ENCODE measurements at places on chromosomes 13 and 19.
A peak's percentile ranks its signal among the peaks of the same experiment; 100 is the strongest.

GRCh38 chr13:105814219-105814901 is 721.1 kb downstream of the EFNB2 start:
- no peak for DNase-seq

DNA sequence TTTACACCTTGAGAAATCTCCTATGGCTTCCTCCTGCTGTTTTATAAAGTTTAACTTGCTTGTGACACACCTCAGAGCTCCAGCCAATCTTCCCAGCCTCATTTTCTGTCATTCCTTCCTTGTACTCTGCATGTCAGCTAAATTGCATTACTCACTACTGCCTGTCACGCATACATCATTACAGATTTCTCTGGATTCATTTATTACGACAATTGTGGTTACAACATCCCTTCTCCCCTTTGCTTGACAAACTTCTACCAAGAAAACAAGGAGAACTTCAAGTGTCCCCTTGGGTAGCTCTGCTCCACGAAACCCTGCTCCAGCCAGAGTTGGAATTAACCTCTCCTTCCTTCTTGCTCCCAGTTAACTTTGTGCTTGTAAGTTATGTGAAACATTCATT is 22.0 kb upstream of the GPR18 start:
- no peak for DNase-seq

- DNase-seq, result no peak
Observed at GRCh38 chr13:27925220-27925991, 5.6 kb downstream of the PDX1 start.

DNA sequence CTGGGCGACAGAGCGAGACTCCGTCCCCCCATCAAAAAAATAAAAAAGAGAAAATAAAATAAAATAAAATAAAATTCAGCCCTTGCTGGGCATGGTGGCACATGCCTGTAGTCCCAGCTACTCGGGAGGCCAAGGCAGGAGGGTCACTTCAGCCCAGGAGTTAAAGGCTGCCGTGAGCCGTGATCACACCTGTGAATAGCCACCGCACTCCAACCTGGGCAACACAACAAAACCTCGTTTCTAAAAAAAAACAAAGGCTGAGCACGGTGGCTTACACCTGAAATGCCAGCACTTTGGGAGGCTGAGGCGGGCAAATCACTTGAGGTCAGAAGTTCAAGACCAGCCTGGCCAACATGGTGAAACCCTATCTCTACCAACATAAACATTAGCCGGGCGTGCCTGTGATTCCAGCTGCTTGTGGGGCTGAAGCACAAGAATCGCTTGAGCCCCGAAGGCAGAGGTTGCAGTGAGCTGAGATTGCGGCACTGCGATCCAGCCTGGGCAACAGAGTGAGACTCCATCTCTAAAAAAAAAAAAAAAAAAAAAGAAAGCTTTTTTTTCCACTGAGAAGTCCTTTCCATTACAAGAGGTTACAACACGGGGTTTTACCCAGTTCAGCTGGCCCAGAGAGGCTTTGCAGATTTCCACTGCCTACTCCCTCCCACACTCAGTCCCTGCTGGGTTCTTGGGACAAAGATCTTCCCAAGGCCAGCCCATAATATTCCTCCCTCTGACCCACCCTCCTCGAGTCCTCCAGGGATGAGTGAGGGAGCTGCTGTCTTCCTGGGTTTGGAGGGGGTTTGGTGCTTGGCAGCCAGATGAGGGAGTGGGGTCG is 6.4 kb downstream of the ANGPTL4 start:
- DNase-seq, result no peak

DNA sequence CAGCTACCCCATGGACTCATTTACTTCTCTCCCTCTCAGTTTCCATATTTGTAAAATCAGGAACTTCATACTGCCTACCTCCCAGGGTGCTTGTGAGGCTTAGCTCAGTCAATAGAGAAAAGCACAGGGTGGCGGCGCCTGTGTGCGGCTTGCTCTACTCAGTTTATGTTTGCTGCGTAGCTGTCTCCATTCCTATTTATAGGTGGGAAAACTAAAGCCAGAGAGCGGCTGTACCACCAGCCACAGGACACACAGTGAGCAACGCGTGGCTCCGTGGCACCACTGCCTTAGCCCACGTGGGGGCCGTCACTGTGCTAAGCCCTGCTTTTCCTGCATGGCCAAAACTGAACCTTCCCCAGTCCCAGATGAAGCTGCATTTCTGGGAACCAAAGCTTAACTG is 292.4 kb downstream of the TEX29 start:
- DNase-seq, result no peak

- DNase-seq, result no peak
Observed at GRCh38 chr19:4304538-4305256, at the start of gene FSD1. Gene FSD1, plus strand, starts transcription at chr19:4304598. Its CDS starts 149 bp downstream, at chr19:4304747.

GRCh38 chr19:45305421-45305820 is 17.3 kb downstream of the CKM start:
- no peak for DNase-seq

GRCh38 chr13:94513026-94513425 is 33.5 kb upstream of the DCT start:
- no peak for DNase-seq

- DNase-seq, result no peak
Observed at GRCh38 chr13:30346153-30346788, 38.9 kb upstream of the KATNAL1 start.

DNA sequence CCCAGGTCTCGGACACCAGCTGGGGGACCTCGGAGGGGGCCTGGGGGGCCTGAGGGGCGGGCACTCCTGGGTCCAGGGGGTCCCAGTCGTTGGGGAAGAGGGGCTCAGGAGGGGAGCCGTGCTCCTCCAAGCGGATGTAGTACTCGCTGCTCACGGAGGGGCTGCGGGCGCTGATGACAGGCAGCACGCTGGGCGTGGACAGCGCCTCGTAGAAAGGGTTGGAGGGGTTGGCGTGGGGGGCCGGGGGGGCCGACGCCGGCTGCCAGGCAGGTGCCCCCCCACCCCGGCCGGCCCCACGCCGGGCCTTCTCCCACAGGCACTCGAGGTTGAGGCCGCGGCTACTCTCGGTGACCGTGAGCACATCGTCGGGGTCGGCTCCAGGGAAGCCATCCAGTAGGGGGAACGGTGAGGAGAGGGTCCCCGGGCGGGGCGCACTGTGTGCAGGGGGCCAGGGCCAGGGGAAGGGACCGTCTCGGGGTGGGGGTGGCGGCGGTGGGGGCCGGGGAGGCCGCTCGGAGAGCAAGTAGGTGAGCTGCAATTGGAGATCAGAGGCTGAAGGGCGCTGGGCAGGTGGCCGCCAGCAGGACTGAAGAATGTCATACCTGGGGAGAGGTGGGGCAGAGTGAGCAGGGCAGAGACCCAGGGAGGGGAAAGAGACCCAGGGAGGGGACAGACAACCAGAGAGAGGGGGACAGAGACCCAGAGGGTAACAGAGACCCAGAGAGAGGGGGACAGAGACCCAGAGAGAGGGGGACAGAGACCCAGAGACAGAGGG is 12.1 kb downstream of the LMTK3 start:
- DNase-seq, result no peak

- DNase-seq, result peak; percentile 21
Observed at GRCh38 chr13:97124915-97125809, 97.0 kb upstream of the MBNL2 start.

- DNase-seq, result no peak
Observed at GRCh38 chr13:45456196-45456972, 8.4 kb upstream of the COG3 start.

DNA sequence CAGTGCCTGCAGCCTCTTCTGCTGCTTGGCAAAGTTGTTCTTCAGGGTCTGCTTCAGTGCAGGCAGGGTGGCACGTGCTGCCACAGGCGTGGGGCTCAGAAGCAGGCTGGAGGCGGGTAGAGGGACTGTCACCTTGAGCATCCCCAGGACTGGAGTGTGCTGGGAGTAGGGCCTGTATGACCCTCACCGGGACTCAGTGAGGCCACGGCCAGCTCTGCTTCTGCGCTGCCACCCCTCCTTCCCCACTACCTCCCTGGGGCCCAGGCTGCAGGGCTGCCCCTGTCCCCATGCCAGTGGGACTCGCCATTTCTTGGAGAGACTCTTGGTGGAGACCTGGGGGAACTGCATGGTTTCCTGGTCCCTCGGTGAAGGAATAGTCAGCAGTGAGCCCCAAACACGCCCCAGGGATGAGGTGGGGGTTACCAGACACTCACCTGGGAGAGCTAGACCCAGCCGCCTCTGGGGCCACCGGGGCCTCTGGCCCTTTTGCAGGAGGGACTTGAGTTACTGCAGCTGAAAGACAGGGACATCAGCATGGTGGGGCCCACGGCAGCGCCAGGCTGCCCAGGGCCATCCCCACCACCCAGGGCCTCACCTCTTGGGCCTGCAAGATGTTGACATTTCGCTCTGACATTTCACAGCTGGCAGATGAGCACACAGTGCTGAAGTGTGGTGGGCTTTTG is 29.9 kb downstream of the TUBA3C start:
- no peak for DNase-seq

GRCh38 chr19:51387924-51388389 is at the start of gene LIM2:
Gene LIM2, minus strand, starts transcription at chr19:51387974. Its CDS starts 531 bp downstream, at chr19:51387443.
- no peak for DNase-seq

DNA sequence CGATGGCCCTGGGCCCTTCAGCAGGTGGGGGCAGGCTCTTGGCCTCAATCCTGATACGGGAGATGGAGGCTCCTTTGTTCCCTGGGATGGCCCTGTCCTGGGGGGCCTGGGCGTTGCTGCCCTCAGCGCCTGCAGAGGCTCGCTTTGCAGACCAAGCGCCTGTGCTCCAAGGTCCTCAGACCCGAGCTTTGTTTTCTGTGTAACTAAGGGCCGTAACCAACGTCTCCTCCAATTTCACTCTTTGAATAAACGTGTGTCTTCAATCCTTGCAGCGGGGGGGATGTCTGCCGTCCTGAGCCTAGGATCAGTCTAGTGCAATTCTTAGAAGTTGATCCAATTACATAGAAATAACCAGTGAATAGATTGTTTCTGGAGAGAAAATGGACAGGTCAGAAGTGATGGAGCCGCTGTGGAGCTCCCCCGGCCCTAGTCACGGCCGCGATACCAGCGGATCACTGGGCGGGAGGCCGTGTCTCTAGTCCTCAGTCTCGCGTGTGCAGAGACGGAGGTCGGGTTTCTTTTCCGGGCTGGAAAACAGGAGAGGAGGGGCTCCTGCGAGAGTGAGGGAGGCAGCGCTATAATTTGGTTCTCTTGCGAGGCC is 5.3 kb downstream of the PTBP1 start:
- DNase-seq, result no peak

- no peak for DNase-seq
Observed at GRCh38 chr13:80251403-80251802, 89.5 kb downstream of the SPRY2 start.

DNA sequence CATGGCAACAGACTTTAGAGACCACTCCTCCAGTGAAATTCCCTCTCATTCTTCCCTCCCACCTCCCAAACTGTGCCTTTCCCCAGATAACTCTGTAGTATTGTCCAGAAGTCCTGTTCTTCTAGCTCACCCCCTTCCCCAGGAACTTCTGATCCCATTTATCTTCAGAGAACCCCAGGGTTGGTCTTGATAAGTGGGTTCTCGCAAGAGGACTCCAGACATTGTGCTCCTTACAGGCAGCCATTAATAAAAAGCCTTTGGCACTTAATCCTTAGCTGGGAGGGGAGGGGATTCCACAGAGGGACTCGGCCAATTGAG is 1.9 kb downstream of the LTBP4 start:
- DNase-seq, result no peak

DNA sequence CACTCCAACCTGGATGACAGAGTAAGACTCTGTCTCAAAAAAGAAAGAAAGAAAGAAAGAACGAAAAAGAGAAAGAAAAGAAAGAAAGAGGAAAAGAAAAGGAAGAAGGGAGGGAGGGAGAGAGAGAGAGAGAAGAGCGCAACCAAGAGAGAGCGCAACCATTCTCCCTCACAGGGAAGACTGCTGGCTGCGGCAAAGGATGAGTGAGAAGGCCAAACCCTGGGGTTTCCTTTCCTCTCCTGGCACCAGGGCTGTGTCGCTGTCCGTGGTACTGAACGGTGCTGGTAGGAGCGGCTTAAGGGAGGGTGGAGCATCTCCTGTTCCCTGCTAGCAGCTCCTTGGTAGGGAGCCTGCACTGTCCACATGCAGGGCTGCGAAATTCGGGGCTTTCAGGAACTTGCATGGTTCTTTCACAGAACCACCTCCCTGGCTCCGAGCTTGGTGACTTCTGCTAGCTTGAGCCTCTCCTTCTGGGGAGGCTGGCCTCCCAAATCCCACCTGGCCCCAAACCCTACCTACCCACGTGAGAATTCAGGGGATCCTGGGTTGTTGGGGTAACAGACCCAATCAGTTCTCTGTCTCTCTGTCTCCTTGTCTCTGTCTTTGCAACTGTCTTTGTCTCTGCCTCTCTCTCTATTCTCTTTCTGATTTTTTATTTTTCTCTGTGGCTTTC is 51.1 kb upstream of the ZNRF4 start:
- no peak for DNase-seq

- no peak for DNase-seq
Observed at GRCh38 chr19:14103310-14103709, 12.8 kb upstream of the SAMD1 start.

DNA sequence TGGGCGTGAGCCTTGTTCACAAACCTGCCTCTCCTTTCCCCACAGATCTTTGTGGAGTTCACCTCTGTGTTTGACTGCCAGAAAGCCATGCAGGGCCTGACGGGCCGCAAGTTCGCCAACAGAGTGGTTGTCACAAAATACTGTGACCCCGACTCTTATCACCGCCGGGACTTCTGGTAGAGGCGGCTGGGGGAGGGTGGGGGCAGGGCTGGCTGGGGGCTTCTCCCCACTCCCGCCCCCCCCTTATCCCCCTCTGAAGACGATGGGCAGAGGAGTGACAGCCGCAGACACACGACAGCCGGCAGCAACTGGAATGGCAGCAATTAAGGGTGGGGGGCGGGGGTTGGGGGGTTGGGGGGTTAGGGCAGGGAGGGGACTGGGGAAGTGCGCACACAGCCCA is 1.1 kb upstream of the EPN1 start:
- DNase-seq, result no peak

DNA sequence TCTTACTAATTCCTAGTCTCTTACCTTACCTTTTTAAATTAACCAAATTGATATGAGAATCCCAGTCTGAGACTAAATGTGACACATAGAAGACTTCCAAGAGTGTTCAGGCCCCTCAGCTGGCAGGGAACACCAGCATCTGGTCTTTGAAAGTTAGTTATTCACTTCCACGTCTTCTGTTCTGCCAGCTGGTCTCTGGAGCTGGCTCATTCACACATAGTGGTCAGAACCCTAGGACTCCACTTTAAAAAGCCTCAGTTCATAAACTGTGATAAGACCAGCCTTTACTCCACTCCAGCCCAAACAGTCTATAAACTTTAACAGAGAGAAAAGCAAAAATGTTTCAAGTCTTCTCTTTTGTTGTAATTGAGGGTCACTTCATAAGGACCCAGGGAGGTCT is 263.0 kb downstream of the DCT start:
- no peak for DNase-seq

DNA sequence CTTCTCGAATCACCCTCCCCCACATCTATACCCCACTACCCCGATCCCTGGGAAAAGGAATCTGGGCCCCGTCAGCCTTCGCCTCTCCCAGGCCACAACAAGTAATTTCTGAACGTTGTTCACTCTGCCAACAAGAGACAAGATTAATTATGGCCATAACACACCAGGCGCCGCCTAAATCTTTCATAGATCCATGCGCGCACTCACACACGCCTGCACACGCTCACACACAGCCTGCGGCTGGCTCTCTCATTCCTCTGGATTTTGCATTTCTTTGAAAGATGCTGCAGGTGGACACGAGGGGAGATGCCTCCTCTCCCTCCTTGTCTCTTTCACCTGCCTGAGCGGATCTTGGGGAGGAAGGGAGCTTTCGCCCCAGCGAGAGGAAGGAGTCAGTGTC is 17.1 kb downstream of the ZNRF4 start:
- no peak for DNase-seq

GRCh38 chr13:27264648-27265047 is 6.0 kb upstream of the RASL11A start:
- DNase-seq, result no peak

Measured in NCI-H2107 (cell line).